Jurkat, Clone E6-1 (cell line): ENCODE measurements at places on chromosomes 2 and 18.
A peak's percentile ranks its signal among the peaks of the same experiment; 100 is the strongest.

DNA sequence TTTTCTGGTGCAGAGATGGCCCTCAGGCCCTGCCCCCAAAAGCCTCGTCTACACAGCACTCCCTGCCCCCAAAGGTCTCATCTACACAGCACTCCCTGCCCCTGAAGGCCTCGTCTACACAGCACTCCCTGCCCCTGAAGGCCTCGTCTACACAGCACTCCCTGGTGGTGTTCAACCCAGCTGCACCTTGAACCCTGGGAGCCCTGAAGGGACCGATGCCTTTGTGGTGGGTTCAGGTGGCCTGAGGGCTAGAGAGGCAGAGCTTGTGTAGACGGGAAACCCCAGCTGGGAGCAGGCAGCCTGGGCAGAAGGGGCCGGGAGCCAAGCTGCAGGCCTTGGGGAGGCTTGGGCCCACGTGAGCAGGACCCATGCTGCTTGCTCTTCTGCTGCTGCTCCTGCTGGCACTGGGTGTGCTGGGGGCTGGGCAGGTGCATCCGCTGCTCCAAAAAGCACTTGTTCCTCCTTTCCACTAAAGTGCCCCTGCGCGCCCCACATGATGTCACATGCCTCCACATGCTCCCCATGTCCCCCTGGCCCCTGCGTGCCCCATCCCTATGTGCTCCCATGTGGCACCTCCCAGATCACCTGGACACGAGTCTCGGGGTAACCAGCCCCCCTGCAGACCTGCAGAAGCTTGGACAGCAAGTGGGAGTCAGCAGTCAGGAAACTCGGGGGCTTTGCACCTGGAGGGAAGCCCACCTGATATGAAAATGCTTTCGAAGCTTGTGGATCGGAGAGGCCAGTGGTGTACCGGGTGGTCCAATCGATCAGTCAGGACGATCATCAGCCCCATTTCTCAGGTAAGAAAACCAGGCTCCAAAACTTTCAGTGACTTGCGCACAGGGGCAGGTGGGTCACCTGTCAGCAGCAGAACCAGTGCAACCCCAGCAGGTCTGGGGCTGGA lies 94.9 kb upstream of the CTDP1 start:
- DNase-seq: no peak

GRCh38 chr2:201191132-201191875 lies 8.4 kb downstream of the CASP10 start:
- peak; percentile 91 for DNase-seq

DNA sequence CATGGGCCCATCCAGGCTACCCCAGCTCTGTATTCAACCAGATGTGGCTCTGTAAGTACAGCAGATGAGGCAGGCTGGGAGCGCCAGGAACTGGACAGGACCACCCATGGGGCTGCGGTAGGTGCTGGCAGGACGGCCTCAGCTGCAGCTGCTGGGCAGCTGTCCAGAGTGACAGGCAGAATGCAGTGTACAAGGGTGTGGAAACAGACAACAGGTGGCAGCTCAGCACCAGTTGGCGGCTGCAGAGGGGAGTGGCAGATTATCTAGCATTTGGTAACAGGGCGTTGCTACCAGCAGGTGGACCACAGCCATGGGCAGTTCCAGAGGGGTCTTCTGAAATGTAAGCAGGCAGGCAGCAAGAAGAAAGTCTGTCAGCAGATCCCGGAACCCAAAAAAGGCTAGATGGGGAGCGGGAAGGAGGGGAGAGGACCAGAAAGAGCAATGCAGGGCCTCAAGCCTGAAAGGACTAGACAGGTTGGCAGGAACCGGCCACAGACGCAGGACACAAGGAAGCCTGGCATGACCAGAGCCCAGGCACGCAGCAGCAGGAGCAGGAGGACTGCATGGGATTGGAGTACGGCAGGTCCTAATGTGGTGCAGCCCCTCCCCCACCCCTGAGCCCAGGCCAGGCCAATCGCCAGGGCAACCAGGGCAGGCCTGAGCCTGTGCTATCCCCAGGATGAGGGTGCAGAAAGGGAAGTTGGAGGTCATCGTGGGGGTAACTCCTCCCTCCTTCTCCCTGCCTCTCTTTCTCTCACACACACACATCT lies 24.7 kb downstream of the PKDCC start:
- DNase-seq: no peak

DNA sequence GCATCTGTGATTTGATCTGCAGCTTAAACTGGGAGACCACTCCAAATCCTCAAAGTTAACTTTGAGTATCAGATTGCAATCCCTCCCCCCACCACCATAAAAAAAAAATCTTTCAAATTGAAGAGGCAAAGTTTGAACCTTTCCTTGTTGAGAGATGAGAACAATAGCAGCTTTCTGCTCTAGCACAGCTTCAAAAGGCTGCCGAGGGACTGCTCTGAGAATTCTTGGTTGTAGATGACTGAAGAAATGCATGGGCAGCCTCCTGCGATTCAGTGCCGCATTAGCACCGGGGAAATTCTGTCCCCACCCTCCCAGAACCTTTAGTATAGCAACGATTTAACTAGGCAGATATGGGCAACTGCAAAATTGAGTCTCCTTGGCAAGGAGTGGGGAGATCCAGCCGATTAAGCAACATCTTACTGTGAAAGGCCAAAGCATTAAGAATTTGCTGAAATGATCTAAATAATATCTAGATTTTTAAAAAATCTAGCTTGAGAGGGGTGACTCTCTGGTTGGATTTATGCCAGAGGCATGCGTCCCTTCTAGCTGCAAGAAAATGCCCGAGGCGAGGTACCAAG lies 3.9 kb upstream of the SP5 start:
- no peak for DNase-seq

- DNase-seq: no peak
These were observed 24.7 kb downstream of the ASB18 start for GRCh38 chr2:236239276-236240065.

- DNase-seq: no peak
These were observed 44.0 kb downstream of the GYPC start for GRCh38 chr2:126699716-126700581.

DNA sequence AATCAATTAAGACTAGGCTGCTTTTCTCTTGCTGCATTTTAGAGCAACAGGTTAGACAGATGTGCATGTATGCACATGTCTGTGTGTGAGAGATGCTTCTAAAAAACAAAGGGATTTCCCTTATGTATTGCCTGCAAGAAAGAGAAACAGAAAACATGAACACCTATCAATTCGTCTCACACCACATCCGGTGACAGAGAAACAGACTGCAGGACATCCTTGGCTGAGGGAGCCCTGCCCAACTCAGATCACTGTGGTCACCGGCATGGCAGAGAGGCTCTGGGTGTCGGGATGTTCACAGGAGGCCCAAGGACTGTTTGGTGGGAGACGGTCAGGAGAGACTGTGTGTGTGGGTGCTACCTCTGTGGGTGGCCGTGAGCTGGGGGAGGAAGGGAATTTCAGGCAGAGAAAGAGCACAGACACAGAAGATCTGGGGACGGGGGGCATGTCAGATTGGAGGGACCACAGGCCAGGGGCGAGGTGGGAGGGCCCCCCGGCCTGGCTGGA lies 24.9 kb downstream of the FHL2 start:
- no peak for DNase-seq

GRCh38 chr2:143071185-143071876 lies 57.9 kb upstream of the ARHGAP15 start:
- no peak for DNase-seq

- no peak for DNase-seq
These were observed 2.4 kb upstream of the SATB2 start for GRCh38 chr2:199460101-199460671.

DNA sequence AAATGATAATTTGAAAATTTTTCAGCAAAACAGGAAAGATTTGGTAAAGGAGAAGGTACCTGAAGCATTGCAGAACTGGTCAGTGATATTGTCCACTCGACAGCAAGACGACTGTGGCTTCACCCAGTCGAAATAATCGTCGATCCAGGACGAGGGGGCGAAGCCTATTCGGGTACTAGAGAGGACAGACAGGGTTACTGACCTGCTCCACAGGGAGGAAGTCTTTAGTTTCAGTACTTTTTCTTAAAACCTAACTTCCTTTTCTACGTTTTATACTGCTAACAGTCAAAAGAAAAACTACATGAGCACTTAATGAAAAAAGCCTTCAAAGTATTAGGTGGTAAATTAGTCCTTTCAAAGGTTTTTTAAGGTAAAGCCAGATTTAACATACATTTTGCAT lies 36.0 kb downstream of the RMC1 start:
- DNase-seq: no peak

DNA sequence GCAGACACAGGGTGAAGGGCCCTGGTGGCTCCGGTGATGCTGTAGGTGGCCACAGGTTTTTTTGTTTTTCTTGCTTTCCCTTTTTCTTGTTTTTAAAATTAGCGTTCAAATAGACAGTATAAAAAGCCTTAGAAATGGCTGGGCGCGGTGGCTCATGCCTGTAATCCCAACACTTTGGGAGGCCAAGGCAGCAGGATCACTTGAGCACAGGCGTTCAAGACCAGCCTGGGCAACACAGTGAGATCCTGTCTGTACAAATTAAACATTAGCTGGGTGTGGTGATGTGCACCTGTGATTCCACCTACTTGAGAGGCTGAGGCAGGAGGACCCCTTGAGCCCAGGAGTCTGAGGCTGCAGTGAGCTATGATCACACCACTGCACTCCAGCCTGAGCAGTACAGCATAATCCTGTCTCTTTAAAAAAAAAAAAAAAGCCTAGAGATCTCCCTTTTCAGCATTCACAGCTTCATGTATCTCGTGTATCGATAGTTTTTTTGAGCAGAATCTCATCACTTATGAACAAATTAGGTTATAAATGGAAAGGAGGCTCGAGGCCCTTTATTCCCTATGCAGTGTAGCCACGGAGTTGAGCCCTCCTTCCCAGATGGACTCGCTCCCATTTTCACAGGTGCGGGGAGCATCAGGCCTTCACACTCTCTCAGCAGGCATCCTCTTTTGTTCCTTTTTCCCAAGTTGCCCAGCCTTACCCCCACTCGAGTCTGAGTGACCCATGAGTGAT lies 50.8 kb downstream of the EMILIN2 start:
- no peak for DNase-seq

DNA sequence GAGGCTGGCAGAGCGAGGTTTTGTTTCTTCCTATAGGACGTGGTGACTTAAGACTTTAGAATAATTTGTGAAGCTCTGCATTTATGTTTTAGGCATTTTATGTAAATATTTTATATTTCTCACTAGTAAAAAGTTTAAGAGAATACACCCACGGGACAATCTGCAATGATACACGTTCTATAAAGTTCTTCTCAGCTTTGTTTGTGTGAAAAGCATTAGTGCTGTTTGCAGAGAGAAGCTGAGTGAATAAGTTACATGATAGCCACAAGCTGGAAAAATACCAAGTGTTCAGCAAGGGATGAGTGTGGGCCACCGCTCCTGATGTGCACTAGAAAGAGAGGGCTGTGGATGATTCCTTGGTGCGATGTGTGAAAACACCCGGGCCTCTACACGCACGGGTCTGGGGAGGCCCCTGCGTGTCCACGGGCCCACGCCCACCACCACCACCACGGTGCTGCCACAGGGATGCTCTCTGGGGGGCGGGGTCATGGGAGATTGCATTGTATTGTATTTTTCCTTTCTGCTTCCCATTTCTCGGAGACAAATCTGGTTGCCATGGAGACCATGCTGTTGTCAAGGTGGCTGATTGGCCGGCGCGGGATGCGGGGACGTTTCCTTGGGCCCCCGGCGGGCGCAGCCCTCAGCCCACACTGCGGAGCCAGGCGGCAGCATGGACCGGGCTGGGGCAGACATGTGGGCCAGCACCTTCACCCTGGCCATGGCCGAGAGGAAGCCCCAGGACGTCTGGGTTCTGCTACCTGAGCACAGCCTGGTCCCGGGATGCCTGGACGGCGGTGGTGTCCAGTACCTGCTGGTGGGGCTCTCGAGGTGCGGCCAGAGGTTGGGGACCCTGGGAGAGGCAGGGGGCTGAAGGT lies at the start of gene RTP5:
Gene RTP5, plus strand, starts transcription at position 643 of the 875 bp plus-strand sequence. Its CDS starts 28 bp downstream, at position 671.
- DNase-seq: no peak

- no peak for DNase-seq
These were observed 135.2 kb downstream of the VWC2L start for GRCh38 chr2:214545898-214546542.
